Stimulated activated CD4-positive, alpha-beta T cell treated with anti-CD3 and anti-CD28 coated beads, Interleukin-15, amount 100 ng/mL, for 24 hours (primary cell): ENCODE measurements at places on chromosomes 1 and 21.

- peak; percentile 8 for DNase-seq
Observed at GRCh38 chr1:62318756-62319544, at the start of gene KANK4. Gene KANK4 (minus strand): TSS chr1:62319434. CDS start chr1:62281564, 37,870 bp downstream.

DNA sequence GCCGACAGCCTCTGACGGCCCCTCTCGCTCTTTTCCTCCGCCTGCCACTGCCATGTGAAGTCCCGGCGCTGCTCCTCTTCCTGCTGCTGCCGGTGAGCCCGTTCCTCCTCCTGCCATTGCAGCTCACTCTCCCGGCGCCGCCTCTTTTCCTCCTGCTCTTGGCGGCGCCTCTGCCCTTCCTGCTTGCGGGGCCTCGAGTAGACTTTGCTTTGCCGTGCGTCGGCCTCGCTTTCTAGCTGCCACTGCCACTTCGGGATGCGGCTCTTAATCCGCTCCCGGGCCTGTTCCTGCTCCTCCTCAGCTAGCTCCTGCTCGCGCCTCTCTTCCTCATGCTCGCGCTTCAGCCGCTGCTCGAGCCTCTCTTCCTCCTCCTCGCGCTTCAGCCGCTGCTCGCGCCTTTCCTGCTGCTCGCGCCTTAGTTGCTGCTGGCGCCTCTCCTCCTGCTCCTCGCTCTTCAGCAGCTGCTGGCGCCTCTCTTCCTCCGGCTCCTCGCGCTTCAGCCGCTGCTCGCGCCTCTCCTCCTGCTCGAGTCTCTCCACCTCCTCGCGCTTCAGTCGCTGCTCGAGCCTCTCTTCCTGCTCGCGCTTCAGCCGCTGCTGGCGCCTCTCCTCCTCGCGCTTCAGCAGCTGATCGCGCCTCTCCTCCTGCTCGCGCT is 4.3 kb downstream of the TCHH start:
- peak; percentile 57 for DNase-seq

DNA sequence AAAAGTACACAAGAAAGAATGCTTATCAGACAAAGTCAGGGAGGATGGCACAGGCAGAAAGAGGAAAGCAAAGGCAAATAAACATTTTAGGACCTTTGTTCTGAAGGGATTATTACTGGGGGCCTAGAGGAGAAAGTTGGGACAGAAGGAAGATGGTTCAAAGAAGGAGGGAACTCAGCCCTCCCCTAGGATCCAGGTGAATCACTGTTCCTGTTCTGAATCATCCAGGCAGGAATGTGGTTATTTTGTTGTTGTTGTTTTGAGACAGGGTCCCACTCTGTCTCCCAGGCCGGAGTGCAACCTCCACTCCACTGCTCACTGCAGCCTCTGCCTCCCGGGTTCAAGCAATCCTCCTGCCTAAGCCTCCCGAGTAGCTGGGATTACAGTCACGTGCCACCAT is 38.5 kb upstream of the PSEN2 start:
- no peak for DNase-seq

- no peak for DNase-seq
Observed at GRCh38 chr1:215617979-215618378, 50.9 kb downstream of the KCTD3 start.

GRCh38 chr1:206448471-206448870 is 21.8 kb upstream of the IKBKE start:
- no peak for DNase-seq

DNA sequence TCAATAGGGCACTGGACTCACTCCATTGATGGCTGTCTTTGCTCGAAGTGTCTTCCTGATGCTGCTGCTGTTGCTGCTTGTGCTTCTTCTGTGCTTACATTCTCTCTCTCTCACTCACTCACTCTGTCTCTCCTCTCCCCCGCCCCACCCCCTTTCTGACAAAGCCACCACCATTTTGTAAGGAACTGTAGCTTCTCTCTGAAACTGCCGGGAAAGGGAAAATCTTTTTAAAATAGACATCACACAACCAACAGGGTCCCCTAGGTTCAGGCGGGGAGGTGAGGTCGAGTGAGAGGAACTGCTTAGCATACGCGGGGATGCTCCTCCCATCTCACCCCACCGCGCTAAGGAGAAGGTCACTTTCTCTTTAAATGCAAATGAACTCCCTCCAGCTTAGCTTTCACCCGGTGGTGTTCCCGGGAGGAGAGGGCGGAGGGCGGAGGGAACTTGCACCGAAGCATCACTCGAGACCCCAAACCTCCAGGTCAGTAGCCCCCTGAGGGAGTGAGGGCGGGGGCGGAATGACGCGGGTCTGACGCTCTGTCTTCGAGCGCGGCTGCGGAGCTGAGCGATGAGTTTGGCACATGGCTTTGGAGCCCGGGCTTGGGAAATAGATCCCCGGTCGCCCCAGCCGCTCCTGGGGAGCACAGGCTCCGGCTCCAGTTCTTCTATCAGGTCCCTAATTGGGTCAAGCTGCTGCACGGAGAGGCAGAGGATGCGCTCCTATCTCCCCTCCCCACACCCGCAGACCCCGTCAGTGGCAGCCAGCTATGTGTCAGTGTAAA is at the start of gene CCDC28B:
TSS of gene CCDC28B (plus strand) at position 370 of the 785 bp plus-strand sequence. CDS start 1,341 bp downstream, outside the sequence.
- DNase-seq = peak; percentile 63

GRCh38 chr1:230905733-230906132 is 37.4 kb upstream of the C1orf198 start:
- DNase-seq = no peak

- DNase-seq = no peak
Observed at GRCh38 chr1:201245082-201245481, 38.2 kb upstream of the PKP1 start.

DNA sequence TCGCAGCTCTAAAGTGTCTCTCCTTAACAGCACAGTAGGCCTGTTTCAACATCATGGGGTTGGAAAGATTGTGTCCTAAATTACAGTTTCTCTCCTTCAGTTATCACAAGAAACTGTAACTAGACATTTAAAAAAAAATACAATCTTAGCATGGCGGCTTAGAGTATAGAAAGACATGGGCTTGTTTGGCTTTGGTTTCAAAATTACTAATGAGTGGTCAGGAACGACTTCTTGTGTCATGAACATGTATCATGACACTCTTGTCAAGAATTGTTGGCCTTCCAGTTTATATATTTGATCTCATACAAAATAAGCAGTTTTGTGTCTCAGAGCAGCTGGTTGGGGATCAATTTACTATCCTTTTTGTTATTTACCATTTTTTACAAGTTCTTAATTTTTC is 2.1 kb downstream of the GJA8 start:
- no peak for DNase-seq

DNA sequence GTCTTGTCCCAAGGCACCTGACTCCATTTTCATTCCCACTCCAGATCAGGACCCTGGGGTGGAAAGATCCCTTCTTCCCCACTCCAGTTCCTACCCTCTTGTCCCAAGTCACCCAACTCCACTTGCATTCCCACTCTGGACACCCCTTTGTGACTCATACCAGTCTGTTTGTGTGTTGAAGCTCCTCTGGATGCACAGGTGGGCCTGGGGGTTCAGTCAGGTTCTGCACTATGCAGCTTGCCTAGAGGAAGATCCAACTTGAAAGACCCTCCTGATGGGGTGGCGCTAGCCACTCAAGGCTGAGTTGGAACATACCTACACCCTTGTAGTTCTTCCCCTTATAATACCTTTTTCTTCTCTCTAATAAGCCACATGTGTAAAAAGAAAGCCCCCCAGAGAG is 9.8 kb upstream of the ANKRD35 start:
- DNase-seq = no peak

DNA sequence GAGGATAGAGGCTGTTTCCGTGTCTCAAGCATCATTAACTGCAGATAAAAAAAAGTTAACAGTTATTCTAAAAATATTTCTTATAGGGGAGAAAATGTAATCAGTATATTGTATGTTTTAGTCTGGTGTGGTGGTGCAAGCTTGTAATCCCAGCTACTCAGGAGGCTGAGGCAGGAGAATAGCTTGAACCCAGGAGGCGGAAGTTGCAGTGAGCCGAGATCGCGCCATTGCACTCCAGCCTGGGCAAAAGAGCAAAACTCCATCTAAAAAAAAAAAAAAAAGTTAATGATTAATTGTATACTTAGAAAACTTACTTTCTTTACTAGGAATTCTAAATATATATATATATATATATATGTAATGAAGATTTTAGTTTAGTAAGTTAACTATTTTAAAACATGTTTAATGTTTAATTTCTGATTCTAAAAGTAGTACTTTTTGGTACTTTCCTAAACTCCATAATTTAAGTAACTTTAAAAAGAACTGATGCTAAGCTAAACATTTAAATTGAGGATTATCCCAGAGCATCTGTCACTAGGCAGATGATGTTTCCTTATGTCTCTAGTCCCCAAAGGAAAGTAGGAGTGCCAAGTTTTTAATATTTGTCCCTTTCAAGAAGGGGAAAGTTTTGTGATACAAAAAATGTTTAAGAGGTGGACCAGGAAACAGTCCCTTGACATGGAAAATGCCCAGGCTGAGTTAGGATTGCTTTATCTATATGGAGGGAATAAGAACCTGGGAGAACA is 66.3 kb downstream of the DYRK1A start:
- no peak for DNase-seq

DNA sequence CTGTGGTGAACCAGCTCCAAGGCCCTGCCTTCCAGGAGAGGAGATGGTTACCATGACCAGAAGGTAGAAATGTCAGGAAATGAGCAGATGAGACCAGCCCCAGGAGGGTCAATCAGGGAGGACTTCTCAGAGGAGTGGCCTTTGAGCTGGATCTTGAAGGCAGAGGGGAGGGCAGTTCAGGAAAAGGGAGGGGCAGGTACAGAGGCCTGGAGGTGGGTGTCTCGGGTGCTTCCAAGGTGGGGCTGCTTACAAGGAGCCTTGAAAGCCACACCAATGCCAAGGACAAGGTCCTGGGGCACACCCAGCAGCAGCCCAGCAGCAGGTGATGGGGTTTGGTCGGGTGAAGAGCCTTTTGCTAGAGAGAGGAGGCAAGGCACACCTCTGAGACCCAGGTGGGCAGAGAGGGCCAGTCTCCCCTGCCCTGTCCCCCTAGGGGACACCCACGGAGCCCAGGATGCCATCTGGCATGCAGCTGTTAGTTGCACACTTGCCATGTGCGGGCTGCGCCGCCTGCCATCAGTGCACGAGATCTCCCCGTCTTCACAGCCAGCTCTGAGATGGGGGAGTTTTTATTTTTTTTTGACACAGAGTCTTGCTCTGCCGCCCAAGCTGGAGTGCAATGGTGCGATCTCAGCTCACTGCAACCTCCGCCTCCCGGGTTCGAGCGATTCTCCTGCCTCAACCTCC is 18.5 kb downstream of the SLC66A1 start:
- no peak for DNase-seq

- no peak for DNase-seq
Observed at GRCh38 chr1:61110554-61110953, 28.2 kb downstream of the NFIA start.

DNA sequence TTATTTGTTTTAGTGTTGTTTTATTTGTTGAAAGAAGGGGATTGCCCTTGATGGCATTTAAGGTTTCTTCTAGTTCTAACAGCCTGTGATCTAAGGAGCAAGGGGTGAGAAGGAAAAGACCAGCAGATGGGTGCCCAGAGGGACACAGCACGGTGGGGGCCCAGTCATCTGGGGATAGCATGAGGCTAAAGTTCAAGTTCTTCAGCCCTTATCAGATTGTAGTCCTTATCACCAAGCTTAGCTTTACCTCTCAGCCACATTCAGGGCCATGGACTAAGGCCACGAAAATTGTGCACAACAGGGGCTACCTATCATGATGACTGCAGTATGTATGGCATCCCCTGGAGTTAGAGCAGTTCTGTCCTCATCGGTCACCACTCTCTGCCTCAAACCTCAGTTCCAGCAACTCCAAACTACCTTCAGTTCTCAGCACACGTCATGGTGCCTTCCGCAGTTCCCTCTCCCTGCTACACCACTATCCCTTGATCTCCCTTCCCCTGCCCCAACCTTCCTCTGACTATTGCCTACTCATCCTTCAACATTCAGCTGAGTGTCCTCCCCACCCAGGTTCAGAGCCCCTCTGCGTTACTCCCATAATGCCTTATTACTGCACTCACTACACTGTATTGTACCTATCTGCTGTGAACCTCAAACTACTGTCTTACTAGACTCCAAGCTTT is 36.4 kb downstream of the ATF3 start:
- DNase-seq = no peak

- no peak for DNase-seq
Observed at GRCh38 chr1:203548892-203549291, 54.9 kb downstream of the OPTC start.

DNA sequence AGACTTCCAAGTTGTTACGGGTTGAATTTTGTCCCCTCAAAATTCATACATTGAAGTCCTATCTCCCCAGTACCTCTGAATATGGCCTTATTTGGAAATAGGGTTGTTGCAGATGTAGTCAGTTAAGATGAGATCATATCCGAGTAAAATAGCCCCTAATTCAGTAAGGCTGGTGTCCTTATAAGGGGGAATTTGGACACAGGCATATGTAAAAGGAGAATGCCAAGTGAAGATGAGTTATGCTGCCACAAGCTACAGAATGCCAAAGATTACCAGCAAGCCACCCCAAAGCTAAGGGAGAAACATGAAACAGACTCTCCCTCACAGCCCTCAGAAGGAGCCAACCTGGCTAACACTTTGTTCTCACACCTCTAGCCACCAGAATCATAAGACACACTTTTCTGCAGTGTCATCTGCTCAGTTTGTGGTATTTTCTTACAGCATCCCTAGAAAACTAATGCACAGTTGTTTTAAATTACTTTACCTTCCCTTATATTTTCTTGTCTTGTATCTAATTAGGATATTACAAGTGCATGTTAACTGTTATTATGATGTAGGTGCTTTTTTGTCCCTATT is 43.3 kb upstream of the PRDX6 start:
- no peak for DNase-seq

DNA sequence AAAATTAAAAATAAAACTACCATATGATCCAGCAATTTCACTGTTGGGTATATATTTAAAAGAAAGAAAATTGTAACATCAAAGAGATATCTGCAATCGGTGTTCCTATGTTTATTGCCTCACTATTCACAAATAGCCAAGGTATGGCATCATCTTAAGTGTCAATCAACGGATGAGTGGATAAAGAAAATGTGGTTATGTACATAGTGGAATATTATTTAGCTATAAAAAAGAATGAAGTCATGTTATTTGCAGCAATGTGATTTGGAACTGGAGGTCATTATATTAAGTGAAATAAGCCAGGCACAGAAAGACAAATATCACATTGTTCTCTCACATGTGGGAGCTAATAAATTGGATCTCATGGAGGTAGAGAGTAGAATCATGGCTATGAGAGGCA is 76.3 kb downstream of the RD3 start:
- DNase-seq = no peak

GRCh38 chr1:31790140-31790539 is 25.7 kb downstream of the SPOCD1 start:
- no peak for DNase-seq

DNA sequence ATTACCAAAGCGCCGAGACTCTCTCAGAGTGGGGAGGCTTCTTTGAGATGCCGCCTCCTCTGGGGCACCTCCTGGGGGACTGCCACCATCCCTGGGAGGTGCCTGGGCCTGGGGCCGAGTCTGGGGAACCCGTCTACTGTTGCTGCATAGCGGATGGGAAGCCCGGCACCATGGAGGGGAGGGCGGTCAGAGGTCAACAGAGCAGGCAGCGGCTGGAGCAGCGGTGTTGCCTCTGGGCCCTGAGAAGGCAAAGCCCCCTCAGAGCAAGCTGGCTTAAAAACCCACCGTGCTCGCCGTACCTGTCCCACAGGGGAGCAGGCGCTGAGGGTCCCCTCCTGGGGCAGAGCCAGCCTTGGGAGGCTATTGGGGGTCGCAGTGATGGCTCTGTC is 62.0 kb downstream of the ARHGEF16 start:
- no peak for DNase-seq
